Activated B cell treated with CpG ODN at 0.5 μM for 24 hours (primary cell): ENCODE measurements at places on chromosomes 5 and 9.

GRCh38 chr5:36089989-36090388, 23.3 kb upstream of the UGT3A2 start:
- DNase-seq: no peak

DNA sequence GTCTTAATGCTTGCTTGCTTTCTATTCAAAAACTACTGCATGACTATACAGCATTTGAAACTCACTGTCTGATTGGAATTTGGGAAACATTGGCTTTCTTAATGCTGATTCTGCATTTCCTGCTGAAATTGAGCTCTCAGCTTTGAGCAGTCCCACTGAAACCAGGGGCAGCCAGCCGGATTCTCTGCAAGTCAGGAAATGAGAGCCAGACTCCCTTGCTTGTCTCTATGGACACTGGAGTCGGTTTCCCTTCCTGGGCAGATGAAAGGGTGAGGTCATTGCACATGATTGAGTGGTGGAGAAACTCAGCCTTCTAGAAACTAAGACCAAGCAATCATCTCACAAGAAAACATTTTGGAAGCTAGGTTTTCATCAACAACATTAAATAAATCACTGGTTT, 119.7 kb upstream of the SPATA31C2 start:
- DNase-seq: no peak

GRCh38 chr5:98898743-98899142, 30.1 kb downstream of the CHD1 start:
- DNase-seq: no peak

DNA sequence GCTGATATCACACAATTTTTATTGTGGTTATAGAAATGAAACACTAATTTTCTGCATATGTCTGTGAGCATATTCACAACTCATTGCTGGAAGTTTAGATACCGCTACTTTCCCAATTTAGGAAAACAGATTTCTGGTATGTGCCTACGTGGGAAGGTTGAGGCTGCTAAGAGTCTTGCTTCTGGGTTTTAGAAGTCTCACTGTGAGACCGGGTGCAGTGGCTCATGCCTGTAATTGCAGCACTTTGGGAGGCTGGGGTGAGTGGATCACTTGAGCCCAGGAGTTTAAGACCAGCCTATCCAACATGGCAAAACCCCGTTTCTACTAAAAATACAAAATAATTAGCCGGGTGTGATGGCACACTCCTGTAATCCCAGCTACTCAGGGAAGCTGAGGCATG, 39.6 kb downstream of the UBAP1 start:
- no peak for DNase-seq

DNA sequence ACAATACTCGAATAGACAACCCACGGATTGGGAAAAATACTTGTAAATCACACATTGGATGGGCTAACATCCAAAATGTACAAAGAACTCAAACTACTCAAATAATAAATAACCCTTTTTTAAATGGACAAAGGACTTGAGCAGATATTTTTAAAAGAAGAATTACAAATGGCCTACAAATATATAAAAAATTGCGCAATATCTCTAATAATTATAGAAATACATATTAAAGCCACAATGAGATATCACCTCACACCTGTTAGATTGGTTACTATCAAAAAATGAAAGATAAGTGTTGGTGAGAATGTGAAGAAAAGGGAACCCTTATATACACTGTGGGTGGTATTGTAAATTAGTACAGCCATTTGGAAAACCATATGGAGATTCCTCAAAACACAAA, 40.8 kb upstream of the ADAMTS19 start:
- DNase-seq: no peak

DNA sequence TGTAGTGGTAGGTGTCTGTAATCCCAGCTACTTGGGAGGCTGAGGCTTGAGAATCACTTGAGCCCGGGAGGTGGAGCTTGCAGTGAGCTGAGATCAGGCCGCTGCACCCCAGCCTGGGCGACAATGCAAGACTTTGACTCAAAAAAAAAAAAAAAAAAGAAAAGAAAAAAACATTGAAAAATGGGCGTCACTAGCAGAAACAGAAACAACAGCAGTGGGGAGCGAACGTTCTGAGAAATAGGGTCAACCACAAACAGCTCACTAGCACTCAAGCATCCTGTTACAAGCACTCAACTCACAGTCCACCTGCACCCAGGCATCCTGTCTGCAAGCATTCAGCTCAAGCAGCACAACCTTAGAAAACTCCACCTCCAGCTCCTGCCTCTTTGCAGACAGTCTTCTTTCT, 17.2 kb downstream of the TRIM14 start:
- peak; percentile 32 for DNase-seq

DNA sequence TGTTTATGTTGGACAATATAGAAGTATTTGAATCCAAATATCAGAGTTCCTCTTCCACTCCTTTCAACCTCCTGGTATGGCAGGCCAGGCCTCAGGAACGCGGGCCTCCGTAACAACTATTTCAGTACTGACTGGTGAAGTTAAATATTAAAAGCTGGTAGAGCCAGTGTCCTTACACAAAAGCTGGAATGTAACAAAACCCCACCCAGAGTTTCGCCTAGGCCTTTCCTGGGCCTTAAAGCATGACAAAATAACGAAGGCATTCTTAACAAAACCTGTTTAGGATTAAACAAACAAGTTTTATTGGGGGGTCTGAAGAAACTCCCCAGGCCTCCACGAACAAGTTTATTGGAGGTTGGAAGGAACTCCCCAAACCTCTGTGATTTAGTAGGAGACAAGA, 61.6 kb upstream of the GNE start:
- no peak for DNase-seq

- no peak for DNase-seq
Observed at GRCh38 chr5:128681764-128682592, 143.9 kb upstream of the FBN2 start.

GRCh38 chr5:144060598-144060997, 109.9 kb downstream of the YIPF5 start:
- DNase-seq: no peak

DNA sequence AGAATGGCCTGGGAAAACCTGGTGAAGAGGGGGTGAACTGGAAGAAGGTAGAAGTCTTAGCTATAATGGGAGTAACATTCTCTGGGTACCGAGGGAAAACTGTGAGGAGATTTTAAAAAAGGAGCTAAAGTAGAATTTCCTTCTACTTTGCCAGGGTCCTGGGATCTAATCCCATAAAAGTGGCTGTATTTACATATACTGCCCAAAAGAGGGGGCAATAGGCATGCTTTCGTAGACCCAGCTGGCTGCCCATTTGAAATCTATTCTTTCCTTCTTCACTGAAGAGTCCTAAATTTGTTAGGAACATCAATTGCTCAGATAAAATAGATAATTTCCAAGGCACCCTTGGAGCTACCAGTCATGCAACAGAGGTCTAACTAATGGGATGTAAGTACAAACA, 159.2 kb downstream of the CDC42SE2 start:
- no peak for DNase-seq

DNA sequence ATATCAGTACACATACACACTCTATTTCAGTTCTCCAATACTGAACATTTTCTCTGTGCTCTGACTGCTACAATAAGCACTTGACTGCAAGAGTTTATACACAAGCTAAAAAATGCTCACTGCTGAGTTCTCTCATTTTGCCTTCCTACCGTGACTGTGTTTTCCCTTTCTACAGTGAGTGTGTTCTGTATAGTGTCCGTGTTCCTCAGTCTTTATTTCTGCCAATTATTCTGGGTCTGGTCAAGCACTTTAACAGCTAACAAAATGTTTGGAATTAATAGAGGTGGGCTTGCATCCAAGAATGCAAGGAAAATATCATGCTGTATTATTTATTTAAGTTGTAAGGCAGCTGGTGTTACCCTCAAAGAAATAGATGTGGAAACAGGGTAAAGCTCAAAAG, 217.0 kb upstream of the NREP start:
- no peak for DNase-seq
